Right atrium auricular region (tissue), 2 donors: ENCODE measurements at places on chromosomes 3 and 15. TPM values are rescaled to one million over a fixed set of nuclear protein-coding genes. Genes with fewer than 3 reads are reported as not detected.

DNA sequence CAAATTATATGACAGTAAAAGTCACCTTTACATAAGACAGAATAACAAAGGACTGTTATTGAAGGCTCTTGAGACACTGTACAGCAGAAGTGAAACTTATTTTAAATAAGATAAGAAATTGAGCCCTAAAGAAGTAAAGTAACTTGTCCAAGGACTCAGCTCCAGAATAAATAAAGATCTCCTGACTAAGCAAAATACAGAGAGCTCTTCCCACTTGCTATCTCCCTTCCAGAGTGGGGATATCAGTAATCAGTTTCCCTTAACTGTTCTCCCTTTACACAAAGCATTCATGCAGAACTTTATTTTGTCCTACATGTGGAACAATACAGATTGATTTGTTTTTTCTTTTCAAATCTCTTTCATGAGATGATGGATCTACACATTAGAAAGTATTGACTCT, 129.5 kb upstream of the BHLHE40 start:
- no peak for DNase-seq

- DNase-seq: no peak
Observed at GRCh38 chr3:50994537-50994936, 319.8 kb downstream of the DOCK3 start.

GRCh38 chr3:117434661-117435412, 725.3 kb downstream of the TUSC7 start:
- no peak for DNase-seq

GRCh38 chr3:130758624-130759369, 12.2 kb upstream of the PIK3R4 start:
- no peak for DNase-seq

- no peak for DNase-seq
Observed at GRCh38 chr3:62672270-62672987, 202.8 kb downstream of the CADPS start.

GRCh38 chr15:95162531-95162930, 931.2 kb downstream of the MCTP2 start:
- no peak for DNase-seq

GRCh38 chr3:114460459-114460858, 166.6 kb downstream of the TIGIT start:
- DNase-seq: no peak

DNA sequence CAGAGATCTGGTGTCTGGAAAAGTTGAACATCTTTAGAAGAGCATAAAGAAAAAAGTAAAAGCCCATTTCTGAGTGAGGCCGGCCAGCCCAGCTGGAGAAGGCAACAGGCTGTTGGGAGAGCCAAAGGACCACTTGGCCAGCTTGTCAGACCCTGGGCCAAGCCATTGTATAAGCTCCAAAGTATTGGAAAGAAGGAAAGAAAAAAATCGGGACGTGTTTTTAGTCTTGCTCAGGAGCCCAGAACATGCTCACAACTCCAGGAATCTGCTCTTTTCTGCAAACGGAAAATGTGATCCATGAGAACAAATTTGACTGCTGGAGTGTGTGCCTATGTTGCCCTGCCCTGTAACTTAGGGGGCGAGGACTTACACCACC, 10.4 kb upstream of the CLPX start:
- DNase-seq: no peak

GRCh38 chr3:129686941-129687340, 80.5 kb upstream of the PLXND1 start:
- DNase-seq: no peak

- DNase-seq: no peak
Observed at GRCh38 chr3:29186131-29186599, 94.7 kb upstream of the RBMS3 start.

- no peak for DNase-seq
Observed at GRCh38 chr3:52434491-52435115, 10.3 kb downstream of the SEMA3G start.

DNA sequence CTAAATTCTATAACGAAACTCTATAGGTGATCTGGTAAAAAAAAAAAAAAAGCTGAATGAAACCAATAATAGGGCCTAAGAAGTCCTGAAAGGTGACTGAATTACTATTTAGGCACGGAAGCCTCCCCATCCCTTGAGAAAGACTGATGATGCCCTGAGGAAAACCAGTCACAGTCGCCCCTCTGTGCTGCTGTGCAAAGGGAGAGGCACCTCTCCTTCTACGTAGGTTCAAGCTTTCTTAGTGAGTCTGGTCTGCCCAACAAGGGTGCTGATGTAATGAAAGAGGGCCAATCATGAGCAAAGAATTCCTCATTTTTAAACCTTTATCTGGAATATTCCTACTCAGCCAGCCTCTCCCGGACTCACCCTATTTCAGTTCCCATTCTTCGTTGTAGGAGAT, 11.9 kb downstream of the NPHP3 start:
- DNase-seq: no peak

DNA sequence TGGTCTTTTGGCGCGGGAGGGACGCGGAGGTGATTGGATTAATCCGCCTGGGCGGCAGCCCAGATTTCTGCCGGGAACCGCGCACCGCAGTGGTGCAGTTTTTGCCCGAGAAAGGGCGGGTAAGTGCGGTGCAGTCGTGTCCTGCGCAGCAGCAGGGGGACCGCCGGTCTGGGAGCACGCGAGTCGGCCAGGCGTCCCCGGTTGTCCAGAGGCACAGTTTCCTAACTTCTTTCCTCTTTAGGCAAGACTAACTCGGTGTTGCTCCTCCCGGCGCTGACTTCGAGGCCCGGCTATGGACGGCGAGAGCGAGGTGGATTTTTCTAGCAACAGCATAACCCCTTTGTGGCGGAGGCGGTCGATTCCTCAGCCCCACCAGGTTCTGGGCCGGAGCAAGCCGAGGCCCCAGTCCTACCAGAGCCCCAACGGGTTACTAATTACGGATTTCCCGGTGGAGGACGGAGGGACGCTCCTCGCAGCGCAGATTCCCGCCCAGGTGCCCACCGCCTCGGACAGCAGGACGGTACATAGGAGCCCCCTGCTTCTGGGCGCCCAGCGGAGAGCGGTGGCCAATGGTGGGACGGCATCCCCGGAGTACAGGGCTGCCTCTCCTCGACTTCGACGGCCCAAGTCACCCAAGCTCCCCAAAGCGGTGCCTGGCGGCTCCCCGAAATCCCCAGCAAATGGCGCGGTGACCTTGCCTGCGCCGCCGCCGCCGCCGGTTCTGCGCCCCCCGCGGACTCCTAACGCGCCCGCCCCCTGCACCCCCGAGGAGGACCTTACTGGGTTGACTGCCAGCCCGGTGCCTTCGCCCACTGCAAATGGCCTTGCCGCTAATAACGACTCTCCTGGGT, 736 bp downstream of the ARHGEF26 start:
- no peak for DNase-seq

- DNase-seq: no peak
Observed at GRCh38 chr3:58168498-58168897, 42.3 kb downstream of the DNASE1L3 start.

DNA sequence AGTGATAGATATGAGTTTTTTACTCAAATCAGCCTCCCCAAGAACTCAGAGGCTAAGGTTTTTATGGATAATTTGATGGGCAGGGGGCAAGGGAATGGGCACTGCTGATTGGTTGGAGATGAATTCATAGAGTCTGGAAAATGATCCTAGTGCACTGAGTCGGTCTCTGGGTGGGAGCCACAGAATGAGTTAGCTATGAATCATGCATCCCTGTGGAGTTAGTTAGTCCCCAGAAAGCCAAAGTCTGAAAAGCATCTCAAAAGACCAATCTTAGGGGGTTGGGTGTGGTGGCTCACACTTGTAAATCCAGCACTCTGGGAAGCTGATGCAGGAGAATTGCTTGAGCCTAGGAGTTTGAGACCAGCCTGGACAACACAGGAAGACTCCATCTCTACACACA, 516.1 kb downstream of the AGBL1 start:
- DNase-seq: no peak

CD200 gene
- 12.1 TPM for total RNA-seq

ITPR1 gene
- 42.5 TPM for total RNA-seq

RASGRP1 gene
- 2.1 TPM for total RNA-seq

SCAANT1 gene
- not detected for total RNA-seq

MITF gene
- 47.6 TPM for total RNA-seq

GHRL gene
- not detected for total RNA-seq
